ENCODE measurements at places on chromosomes 11 and 22.

GRCh38 chr11:76238551-76238950 lies 32.2 kb upstream of the WNT11 start:
- no peak for DNase-seq

DNA sequence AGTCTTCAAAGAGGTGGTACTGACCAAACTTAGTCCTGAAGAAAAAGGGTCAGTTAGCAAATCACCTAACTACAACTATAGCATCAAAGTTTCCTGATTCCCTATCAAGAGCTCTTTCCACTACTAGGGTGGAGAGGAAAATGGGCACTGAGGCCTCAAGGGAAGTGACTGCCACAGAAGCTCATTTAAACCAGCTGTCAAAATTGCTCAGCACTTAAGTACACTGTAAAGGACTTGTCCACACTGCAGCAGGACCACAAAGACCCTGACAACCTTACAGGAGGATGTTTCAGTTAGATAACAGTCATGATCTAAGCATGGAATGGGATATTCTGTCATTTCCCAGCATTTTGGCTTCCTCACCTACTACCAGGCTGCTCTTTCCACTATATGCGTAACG lies 33.0 kb downstream of the FAM168A start:
- DNase-seq = no peak

DNA sequence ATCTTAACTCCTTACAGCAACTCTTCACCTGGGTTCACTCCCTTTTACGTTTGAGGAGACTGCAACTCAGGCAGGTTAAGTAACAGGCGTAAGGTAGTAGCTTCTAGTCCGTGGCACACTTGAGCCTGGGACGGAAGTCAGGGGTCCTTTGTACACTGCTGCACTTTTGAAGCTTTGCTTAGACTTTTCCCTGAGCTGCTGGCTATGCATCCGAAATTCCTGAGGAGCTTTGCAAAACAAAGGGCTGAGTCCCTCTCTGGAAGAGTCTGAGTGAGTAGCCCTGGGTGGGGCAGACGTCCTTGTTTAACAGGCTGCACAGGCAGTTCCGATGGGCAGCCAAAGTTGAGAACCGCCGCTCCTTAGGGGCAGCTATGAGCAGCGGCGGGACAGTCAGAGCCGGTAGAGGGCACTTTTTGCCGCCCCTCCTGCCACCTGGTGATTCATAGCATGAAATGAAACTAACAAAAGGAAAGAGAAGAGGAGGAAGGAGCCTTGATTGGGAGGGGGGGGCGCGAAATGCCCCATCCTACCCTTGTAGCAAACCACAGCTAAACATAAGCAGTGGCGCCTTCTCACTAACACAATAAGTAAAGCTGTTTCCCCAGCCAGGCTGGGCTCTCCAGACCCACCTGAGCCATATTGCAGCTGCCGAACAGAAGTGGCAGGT lies 1.4 kb downstream of the TMEM109 start:
- peak; percentile 63 for DNase-seq

DNA sequence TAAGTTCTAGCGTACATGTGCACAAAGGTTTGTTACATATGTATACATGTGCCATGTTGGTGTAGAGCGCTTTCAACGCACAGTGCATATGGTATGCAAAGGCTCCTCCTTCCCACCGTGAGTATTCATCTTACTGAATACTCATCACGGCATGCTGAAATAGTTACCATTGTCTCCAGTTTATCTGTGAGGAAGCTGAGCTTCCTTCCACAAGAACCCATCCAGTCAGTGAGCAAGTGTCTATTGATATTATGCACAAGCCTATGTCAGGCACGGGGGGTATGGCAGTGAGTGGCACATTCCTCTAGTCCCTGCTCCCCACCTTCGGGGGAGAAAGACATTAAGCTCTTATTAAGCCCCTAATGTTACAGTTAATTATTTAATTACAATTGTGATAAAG lies 28.1 kb downstream of the INSC start:
- DNase-seq = no peak

- no peak for DNase-seq
Measured at GRCh38 chr11:99068832-99069231, 48.1 kb downstream of the CNTN5 start.

DNA sequence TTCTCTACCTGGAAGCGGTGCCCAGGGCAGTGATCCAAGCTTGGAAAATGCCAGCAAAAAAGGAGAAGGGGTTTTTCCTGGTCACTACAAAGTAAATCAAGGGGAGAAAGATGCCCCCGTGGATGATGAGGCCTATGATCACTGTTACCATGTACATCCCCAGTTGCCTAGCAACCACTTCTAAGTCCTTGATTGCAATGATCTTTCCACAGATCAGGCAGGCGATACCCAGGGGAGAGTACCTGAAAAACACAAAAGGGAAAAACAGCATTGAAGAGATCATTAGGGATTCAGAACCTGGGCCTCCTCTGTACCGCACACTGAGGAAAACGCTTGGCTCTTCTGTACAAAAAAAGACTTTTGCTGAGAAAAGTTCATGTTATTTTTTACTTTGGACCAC lies 127.1 kb downstream of the SLC1A2 start:
- no peak for DNase-seq

DNA sequence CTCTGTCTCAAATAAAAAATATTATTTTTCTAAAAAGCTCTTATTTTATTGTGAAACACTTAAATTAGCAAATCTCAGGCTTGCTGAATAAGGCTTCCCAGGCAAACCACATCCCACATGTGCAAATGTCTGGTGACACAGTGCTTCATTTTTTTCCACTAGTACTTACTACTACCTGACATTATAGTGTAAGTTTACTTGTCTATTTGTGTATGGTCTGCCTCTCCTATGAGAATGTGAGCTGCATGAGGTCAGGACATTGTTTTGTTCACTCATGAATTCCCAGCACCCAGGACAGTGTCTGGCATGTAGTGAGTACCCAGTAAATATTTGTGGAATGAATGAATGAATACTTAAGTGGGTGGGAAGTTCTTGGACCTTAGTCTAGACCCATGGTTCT lies 103.1 kb downstream of the PTPRJ start:
- no peak for DNase-seq

DNA sequence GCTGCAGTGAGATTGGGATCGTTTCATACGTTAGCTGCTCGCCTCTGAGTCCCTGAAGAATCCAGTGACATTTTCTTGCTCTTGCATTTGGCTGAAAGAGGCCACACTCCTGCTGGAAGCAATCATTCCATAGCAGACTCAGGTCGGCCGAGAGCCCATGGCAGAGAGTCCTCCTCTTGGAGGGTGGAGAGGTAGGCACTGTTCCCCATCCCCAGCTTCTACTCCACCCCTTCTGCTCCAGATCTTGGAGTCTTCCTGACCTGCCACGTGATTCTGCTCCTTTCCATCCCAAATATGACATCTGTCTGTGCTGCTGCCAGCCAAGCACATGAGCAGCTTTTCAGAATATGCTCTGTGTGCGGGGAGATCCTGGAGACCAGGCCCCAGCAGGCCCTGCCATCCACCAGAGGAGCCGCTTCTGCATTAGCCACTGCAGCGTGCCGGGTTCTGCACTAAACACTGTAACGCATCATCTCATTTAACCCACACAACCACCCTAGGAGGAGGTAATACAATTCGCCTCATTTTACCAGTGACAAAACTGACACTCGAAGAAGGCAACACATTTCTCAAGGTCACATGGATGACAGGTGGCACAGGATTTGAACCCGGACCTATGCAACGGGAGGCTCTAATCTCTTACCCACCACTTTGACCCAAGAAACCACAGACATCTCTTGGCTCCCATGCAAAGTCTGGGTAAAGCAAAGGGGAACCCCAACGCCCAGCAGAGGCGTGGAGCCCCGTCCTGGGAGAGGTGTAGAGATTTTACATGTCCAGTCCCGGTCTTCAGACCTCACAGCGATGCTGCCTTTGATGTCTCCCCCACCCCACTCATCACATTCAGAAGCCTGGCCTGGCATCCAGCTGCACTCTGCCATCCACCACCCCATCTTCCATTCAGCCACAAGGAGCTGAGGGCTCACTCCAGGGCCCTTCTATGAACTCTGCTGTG lies 78.8 kb downstream of the FEZ1 start:
- DNase-seq = no peak

DNA sequence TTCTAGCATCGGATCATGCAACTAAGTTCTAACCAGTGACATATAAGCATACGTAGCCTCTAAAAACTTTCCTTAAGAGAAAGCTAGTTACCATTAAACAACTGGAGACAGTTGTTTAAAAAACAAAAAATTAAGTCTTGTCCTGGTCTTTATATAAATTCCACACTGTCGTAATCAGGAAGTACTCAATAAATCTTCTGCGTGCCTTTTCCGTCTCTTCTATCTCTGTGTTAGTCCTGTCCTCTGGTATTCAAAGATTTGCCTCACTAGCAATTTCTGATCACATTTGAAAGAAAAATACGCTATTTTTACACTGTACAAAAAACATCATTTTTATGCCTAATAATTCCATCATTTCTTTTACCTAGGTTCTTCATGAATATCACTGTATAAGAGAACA lies 10.0 kb upstream of the SLC25A17 start:
- DNase-seq = no peak

GRCh38 chr22:26401726-26402125 lies 27.3 kb upstream of the ASPHD2 start:
- no peak for DNase-seq

- no peak for DNase-seq
Measured at GRCh38 chr11:134976551-134976950, 564.5 kb upstream of the B3GAT1 start.

DNA sequence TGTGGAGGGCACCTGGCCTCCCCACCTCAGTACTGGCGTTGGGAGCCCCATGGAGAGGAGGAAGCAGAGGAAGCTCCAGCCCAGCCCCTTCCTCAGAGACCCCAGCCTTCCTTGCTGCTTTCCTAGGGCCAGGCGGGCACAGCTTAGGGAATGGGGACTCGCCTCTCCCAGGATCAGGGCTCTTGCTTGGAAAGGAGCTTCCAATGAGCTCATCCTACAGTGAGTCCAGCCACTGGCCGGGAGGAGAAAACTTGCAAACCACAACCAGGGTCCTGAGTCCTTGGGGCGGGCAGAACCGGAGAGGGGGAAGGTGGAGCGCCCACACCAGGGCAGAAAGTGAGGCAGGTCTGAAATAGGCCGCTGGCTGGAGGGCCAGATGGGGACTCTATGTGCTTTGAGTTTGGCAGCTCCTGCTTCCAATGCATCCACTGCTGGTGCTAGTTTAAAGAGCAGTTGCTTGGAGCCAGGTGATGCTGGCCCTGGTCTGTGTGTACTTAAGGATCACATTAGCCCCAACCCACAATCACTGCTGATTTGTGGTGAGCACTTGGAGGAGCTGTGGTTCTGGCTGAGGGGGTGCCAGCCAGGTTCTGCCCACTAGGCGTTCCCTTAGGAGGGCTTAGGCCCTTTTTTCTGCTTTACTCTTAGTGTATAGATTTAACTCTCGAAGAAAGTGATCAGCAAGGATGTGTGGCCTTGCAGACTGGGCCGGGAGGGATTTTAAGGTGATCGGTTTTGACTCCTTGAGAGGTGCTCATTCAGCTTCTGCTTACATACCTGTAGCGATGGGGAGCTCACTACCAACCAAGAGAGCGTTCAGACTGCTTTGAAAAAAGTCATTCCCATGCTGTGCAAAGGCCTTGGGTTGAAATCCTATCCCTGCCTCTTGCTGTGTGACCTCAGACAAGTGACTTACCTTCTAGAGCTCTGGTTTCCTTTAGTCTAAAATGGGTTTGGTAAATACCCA lies 81.9 kb downstream of the TP53I11 start:
- no peak for DNase-seq

DNA sequence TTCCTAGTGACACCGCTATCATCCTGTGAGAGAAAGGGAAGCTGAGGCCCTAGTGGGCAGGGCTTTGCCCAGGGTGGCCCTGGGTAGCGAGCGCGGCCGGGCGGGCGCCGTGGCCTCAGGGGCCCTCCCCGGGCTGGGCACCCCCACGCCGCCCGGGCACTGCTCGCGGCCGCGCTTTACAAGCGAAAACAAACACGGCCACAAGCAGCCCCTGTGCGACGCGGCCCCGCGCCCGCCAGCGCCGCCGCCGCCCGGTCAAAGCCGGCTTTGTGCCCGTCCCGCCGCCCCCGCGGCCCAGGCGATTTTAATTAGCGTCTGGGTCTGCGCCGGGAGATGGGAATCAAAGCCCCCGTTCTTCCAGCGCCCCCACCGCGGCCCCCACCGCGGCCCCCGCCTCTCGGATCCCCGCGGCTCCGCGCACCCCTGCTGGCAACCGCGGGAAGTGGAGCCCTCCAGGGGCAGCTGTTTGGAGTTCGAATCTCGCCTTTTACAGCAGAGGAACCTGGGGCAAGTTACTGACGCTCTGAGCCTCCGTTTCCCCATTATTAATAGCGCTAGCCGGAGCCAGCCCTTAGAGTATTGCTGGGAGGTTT lies 47.9 kb downstream of the CHRDL2 start:
- no peak for DNase-seq

GRCh38 chr11:78040691-78041379 lies 17.8 kb upstream of the KCTD14 start:
- no peak for DNase-seq

GRCh38 chr11:95459291-95460042 lies 228.5 kb upstream of the SESN3 start:
- no peak for DNase-seq

DNA sequence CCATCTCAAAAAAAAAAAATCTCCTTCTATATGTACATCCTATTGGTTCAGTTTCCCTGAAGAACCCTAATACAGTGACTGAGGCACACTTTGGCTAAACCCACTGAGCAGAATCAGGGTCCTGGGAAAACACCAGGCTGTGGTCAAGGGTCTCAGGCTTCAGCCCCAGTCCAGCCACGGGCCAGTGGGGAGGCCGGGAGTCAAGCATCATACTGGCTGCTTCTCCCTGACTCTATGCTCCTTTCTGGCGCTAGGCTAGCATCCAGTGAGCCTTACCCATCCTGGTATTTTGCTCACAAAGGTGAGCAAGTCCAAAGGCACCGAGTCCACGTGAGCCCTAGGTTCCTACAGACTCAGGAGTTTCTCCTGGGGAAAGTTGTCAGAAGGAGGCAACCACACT lies 752.5 kb downstream of the BRD1 start:
- no peak for DNase-seq

DNA sequence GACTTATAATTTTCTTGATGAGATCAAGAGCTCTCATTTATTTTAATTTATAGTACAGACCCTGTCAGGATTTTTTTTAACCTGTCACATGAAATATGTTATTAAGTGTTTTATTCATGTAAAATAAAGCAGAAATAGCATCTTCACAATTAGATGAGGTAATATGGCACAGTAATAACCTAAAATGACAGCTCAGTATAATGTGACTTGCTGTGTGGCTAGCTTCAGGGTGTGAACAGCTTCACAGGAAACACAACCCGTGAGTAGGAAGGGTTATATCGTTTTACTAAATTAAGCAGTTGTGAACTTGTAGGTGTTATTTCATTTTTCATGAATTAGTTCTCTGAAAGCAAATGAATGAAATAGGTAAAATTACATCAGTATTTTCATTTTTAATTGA lies 366.9 kb upstream of the CHORDC1 start:
- no peak for DNase-seq

Measured in central memory CD4-positive, alpha-beta T cell (primary cell).